ENCODE measurements at places on chromosomes 1 and 21. TPM values are rescaled to one million over a fixed set of nuclear protein-coding genes. Genes with fewer than 3 reads are reported as not detected.

GRCh38 chr1:71228742-71229365 lies 148.0 kb upstream of the ZRANB2 start:
- no peak for DNase-seq

DNA sequence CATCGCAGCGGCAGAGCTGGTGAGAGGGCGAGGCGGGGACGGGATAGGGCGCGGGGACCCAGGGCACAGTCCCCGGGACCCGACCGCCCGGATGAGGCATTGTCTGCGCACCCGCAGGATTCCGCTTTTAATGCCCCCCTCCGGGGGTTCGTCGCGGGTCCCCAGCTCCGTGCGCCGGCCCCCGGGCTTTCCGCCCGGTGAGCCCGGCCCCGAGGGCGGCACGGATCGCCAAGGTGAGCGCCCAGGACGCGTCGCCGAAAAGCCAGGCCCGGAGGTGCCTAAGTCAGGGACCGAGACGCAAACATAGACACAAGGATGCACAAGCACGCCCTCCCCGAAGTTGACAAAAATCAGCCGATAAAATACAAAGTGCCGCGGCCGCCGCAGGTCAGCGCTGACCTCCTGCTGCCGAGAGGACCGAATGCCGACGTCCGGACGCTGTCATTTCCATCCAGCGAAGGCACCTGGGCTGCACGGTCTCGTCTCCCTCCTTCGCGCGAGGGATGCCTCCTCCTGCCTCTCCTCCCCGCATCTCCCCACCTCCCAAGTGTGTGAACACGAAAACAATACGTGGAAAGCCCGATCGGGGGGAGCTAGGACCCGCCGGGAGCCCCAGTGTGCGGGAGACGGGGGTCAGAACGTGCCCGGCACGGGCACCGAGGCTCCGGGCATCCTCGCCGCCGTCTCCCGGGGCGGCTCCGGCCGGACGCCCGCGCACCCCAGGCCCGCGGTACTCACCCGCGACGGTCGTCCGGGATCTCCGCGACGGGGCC lies 101.1 kb upstream of the SOD1 start:
- DNase-seq = no peak

DNA sequence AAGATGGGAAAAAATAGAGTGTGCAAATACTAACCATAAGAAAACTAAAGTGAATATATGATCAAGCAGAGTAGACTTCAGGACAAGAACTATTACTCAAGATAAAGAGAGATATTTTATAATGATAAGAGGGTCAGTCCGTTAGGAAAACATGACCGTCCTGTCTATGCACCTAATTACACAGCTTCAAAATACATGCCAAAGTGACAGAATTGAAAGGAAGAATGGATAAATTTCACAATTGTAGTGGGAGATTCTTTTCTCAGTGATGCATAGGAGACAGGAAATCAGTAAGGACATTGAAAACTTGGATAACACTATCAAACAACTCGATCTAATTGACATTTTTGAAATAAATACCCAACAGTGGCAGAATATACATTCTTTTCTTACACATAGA lies 489.0 kb downstream of the CAMTA1 start:
- no peak for DNase-seq

The DPT gene
- total RNA-seq = not detected

The EFNA4 gene
- 6.1 TPM for total RNA-seq

DNA sequence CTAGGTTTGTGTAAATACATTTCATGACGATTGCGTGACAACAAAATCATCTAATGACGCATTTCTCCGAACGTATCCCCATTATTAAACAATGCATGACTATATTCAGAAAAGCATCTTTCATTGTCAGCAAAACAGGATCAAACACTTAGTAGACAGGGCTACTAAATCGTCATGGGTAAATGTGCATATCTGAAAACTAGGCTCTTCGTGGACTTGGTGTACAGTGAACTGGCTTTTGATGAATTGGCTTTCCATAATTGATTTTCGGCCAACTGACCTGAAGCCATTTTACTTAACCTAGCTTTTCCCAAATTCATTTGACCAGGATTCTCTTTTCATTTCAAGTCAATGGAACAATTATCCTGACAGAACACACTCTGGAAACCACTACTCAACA lies 665.0 kb downstream of the SMYD3 start:
- DNase-seq = no peak

The SYTL1 gene
- 191 TPM for total RNA-seq

The FCRL5 gene
- total RNA-seq = 0.22 TPM

DNA sequence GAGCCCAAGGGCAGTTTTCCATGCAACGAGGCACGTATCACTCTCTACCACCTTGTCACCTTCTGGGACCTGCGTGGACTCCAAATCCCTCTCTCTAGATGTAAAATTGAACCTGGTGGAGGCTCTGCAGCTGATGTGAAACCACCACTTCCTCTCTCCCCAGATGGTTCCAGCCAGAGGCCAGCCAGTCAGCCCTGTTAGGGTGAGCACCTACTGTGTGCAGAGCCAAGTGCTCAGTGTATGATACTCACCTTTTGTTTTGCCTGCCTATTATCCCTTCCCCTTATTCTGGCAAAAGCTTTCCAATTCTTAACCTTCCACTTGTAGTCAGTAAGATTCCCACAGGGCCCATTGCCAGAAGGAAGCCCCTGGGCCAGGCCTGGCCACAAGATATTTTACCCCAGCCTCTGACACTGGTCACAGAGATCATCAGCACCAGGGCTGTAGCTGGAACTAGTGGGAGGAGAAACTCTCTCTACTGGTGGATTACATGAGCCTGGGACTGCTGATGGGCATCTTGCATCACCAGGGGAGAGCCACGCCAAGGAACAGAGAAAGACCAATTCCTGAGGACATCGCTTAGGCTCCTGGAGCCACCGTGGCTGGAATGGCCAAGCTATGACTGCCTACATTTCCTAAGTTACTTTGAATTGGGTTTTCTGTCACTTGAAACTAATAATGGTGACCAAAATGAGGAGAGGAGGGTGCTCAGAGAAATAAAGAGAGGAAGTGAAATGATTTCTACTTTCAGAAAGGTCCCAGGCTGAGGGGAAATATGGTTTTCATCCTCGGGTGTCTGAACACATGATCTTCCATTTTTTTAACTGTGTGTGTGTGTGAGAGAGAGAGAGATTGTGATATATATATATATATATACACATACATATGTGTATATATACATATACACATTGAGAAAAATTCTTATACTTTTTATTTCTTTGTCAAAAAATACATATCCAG lies 26.6 kb upstream of the RD3 start:
- no peak for DNase-seq

DNA sequence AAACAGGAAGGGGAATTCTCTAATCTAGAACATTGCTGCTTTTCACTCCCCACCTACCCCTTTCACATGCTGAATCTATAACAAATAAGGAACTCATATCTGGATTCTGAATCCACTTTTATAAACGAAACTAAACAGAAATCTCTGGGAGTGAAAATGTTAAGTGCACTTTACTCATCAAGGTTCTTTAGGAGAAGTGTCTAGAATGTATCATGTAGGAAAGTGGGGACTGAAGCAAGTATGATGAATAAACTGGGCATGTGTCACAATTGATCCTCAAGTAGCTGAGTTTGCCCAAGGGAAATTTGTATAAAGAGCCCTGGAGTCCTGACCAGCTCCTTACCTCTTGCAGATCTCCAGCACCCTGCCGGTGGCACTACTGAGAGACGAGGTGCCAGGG lies 19.8 kb downstream of the AVPR1B start:
- DNase-seq = no peak

The HSPB7 gene
- total RNA-seq = not detected

GRCh38 chr1:25430967-25431881 lies 527 bp downstream of the MACO1 start:
- peak; percentile 85 for DNase-seq

DNA sequence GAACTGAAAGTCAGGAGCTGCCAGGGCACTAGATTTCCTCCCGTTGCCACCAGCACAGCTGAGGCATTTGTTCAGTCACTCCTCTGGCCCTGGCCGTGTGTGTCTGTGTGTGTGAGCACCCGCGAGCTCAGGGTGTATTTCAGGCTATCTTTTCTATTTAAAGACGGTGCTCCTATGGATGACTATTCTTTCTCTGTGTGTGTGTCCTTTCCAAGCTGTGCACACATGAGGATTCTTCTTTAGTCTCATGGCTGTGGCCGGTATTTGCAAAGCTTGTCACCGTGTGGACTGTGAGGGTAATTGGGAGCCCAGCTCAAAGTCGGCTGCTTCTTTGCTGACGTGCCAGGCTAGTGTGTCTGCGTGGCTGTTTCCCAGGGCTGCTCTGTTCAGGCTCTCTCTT lies 3.0 kb upstream of the KCND3 start:
- no peak for DNase-seq

The PIGR gene
- not detected for total RNA-seq

DNA sequence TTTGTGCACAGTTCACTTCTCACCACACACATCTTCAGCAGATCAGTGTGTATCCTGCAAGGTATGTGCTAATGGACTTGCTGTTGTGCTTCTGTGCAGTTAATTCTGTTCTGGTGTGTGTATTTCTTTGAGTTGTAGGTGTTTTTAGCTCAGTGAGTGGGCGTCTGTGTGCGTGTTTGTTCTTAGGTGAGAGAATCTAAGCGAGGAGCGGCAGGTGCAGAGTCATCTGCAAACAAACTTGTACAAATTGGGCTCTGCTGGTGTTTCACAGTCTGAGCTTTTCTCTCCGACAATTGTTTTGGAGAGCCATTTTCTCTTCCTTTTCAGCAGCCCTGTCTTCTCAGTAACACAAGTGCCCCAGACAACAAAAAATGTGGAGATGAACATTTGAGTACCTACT lies 43.6 kb downstream of the ACP6 start:
- no peak for DNase-seq

DNA sequence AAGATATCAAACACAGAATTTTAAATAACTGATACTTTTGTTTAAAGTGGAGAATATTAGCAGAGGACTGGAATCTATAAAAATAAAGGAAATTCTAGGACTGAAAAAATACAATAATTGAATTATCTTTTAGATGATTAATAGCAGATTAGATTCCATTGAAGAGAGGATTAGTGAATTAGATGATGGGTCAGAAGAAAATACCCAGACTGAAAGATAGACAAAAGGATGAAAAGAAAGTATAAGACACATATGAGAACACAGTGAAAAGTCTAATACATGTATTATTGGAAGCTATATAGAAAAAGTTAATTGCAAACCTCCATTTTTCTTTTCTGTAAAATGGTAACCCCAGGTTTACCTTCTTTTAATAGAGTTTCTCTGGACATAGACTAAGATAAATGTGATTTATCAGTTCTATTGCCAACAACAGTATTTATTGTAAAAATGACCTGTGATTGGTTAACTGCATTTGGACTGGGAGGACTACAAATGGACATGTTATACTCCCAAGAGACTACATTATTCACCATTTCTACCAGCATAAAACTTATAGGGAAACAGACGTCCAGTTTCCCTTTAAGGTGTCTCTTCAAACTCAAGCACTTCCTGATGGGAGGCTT lies 11.0 kb downstream of the PRKAA2 start:
- no peak for DNase-seq

The GUCA2A gene
- not detected for total RNA-seq

All from CD4-positive, CD25-positive, alpha-beta regulatory T cell (primary cell).